ENCODE measurements at places on chromosomes 5 and 9.

DNA sequence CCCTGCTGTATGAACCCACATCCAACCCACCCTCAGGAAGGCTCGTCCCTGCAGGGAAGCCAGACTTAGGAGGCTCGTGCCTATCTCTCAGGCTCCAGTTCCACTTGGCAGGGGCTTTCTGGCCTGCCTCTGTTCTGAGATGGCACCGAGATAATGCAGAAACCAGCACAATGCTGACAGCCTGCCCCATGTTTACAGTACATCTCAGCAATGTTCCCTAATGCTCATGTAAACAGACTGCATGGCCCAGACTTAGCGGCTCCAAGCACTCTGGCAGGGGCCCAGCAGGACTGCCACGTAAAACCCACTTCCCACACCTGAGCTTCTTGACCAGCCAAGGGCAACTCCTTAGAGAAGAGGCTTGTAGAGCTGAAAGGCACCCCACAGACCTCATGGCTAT lies 499.5 kb upstream of the BRINP1 start:
- DNase-seq, result no peak

DNA sequence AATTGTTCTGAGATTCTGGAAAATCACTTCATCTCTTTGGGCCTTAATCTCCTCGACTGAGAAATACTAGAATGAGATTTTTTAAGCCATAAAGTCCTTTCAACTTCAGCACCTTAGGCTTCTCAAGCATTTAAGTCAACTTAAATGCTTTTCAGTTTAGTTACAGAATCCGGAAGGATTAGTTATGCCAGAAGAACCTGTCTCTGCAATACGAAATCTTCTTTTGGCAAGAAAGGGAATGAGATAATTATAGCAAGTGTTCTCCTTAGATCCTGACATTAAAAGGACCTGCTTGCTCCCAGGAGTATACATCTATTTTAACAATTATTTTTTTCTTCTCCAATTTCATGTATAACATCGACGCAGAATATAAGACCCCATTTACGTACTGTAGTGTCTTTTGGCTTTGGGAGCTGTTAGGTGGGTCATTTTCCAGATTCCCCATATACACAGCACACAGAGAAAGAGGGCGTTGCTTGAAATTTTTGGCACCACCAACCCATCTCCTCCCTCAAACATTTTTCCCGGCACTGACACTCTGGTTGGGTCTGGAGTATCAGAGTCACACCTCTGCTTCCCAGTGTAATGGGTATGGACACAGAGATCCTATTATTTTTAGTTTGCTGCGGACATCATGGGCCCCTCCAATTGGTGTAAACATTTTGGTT lies 43.6 kb upstream of the CLINT1 start:
- DNase-seq, result no peak

DNA sequence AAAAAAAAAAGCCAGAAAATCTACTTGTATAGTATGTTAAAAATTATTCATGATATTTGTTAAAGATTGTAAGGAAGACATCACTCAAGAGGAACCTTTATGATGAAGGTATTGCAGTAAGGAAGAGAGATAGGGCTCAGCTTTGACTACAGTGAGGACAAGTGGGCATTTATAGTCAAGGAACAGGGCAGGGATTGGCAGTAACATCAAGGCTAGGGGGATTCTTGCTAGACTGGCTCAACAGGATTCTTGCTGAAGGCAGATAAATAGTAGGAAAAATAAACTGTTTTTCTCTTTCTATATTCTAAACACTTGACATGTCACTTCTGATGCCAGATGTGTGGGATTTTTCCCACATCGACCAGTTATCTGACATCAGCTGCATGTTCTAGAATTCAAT lies 96.7 kb downstream of the ITGA1 start:
- no peak for DNase-seq

DNA sequence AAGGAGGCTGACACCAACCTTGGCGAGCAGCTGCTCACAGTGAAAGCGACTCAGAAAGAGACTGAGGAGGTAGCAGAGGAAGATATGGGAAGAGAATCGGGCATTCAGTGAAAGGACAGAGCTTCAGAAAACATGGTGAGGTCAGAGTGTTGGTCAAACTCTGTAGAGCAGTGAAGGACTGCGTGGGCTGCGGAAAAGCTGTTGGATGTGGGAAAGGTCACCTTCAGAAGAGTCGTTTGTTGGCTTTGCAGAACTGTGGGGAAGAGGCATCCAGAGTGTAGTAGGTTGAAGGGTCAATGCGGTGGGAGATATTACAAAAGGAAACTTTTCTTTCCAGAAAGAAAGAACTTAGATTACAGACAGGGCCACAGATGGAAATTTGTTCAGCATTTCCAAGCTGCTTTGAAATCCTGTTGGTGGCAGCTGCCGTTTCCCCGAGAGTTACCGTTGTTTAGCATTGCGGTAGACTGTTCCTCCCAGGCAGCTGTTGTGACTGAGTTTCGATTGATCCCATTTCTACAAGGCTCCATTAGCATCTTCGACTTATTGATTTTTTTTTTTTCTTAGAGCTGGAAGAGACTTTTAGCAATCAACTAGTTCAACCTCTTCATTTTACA lies 58.3 kb upstream of the AFAP1L1 start:
- DNase-seq, result no peak

- DNase-seq, result no peak
Measured at GRCh38 chr9:78806492-78807160, 509.7 kb downstream of the PSAT1 start.

Data from D341Med (cell line).